ENCODE measurements at places on chromosomes 12 and 14.

DNA sequence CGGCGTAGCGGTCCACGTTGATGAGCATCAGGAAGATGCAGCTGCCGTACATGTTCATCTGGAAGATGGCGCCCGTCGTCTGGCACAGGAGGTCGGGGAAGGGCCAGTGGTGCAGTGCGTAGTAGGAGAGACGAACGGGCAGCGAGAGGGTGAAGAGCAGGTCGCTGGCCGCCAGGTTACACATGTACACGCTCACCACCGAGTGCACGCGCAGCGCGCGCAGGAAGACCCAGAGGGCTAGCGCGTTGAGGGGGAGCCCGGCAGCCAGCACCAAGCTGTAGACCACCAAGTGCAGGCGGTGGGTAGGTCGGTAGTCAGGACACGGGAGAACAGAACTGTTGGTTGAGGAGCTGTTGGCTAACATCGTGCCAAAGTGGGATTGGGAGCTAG lies 13.7 kb upstream of the CHD4 start:
- DNase-seq, result no peak

DNA sequence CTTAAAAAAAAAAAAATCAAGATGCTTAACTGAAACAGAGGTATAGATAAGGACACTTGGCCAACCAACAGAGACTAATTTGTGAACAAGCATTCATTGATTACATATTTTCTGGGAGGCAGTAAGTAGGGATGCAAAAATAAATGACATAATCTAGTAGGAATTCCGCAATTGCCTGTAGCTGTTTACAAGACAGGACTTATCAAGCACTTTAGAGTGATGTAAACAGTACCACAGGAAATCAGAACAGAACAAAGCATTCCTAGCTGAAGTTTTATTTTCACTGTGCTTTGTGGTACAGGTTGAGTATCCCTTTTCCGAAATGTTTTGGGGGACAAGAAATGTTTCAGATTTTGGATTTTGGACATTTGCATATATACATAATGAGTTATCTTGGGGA lies 68.2 kb upstream of the FGD4 start:
- no peak for DNase-seq

DNA sequence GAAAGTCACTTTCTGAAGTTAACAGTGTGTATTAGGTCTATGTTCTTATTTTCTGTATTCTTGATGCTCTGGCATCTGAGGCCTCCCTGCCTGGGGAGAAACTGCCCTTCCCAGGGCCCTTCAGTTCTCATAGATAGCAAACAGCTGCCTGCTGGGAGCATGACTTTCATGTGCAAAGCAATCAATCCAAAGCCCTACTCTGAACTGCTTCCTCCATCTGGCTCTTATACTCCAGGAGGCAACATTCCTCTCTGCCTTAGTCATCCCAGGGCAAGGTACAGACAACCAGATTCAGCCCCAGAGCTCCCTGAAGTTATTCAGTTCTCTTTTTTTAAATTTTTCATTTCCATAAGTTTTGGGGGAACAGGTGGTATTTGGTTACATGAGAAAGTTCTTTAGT lies 41.7 kb upstream of the RIN3 start:
- DNase-seq, result no peak

- no peak for DNase-seq
Measured at GRCh38 chr14:28242895-28243294, 523.7 kb upstream of the FOXG1 start.

- DNase-seq, result no peak
Measured at GRCh38 chr12:25972783-25973182, 14.3 kb downstream of the RASSF8 start.

- peak; percentile 97 for DNase-seq
Measured at GRCh38 chr14:81170104-81170828, 50.5 kb downstream of the GTF2A1 start.

- DNase-seq, result no peak
Measured at GRCh38 chr12:57166971-57167371, 19.6 kb upstream of the LRP1-AS start.

GRCh38 chr12:53699678-53700025 lies 23.8 kb upstream of the ATP5MC2 start:
- no peak for DNase-seq

All from globus pallidus (tissue), 1 donor.